ENCODE measurements at places on chromosomes 16 and 17. TPM values are rescaled to one million over a fixed set of nuclear protein-coding genes. Genes with fewer than 3 reads are reported as not detected.

ATP2C2 gene
- total RNA-seq, result not detected

C1QTNF8 gene
- total RNA-seq, result not detected

TBC1D3H gene
- total RNA-seq, result not detected

C16orf46 gene
- not detected for total RNA-seq

FN3KRP gene
- 7.2 TPM for total RNA-seq

MYH2 gene
- total RNA-seq, result not detected

KCNH6 gene
- total RNA-seq, result not detected

ABCA9 gene
- total RNA-seq, result 0.42 TPM

KRTAP4-4 gene
- total RNA-seq, result not detected

KRT13 gene
- total RNA-seq, result 0.73 TPM

NPIPA5 gene
- 2.0 TPM for total RNA-seq

TEKT3 gene
- not detected for total RNA-seq

ERCC4 gene
- 8.1 TPM for total RNA-seq

ACBD4 gene
- 6.9 TPM for total RNA-seq

FAM171A2 gene
- 0.10 TPM for total RNA-seq

FAM117A gene
- total RNA-seq, result 15.7 TPM

OR1A1 gene
- total RNA-seq, result not detected

FBXW10 gene
- total RNA-seq, result not detected

ZFP3 gene
- 1.9 TPM for total RNA-seq

CD68 gene
- 147 TPM for total RNA-seq

LRRC37A gene
- total RNA-seq, result 10.9 TPM

KRTAP3-2 gene
- not detected for total RNA-seq

OSGIN1 gene
- total RNA-seq, result 4.1 TPM

LYRM9 gene
- 18.8 TPM for total RNA-seq
